ENCODE measurements at places on chromosomes 1 and 21. TPM values are rescaled to one million over a fixed set of nuclear protein-coding genes. Genes with fewer than 3 reads are reported as not detected.

The OR2T2 gene
- not detected for total RNA-seq

The SPRR1A gene
- total RNA-seq = not detected

The DDAH1 gene
- 6.8 TPM for total RNA-seq

The SPATA21 gene
- total RNA-seq = 0.05 TPM

The ARHGAP29 gene
- total RNA-seq = 14.5 TPM

The SLC9C2 gene
- total RNA-seq = not detected

The MAGI3 gene
- total RNA-seq = 4.5 TPM

The LCE1B gene
- total RNA-seq = not detected

The GPR153 gene
- total RNA-seq = 1.4 TPM
